ENCODE measurements at places on chromosomes 11 and 22. TPM values are rescaled to one million over a fixed set of nuclear protein-coding genes. Genes with fewer than 3 reads are reported as not detected.

Gene SELENOH
- 120 TPM for total RNA-seq

DNA sequence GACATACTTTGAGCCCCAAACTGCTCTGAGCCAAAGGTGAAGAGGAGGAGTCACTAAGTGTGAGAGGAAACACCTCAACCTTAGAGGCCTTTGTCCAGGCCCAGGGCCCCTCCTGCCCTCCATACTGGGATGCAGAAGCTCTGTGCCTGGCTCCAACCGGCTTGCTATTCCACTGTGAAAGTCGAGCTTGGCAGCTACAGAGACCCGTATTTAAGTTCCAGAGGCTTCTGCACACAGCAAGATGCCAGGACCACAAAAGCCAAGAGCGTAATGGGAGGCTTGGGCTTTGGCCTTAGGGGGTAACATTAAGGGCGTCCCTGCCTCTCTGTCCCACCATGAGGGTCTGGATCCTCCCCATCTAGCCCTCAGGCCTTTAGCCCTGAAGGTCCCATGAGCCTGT, 31.9 kb downstream of the DSCAML1 start:
- no peak for DNase-seq

DNA sequence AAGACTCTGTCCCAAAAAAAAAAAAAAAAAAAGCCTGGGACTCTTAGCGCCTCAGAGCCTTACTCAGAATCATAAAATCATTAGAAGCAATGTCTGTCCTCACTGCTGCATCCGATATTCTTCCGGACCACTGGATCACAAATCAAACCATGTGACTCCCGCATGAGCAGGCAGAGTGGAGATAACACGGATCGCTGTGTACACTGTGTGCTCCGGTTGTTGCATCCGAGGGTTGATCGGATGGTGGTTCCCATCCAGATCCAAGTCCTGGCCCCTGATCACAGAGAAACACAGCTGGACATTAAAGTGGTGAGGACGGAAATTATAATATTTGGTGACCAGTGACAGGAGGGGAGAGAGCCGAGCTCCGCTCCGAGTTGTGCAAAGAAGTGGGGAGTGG, 9.7 kb upstream of the TXNRD2 start:
- no peak for DNase-seq

- no peak for DNase-seq
Measured at GRCh38 chr11:6825231-6825744, 20.2 kb upstream of the OR10A5 start.

DNA sequence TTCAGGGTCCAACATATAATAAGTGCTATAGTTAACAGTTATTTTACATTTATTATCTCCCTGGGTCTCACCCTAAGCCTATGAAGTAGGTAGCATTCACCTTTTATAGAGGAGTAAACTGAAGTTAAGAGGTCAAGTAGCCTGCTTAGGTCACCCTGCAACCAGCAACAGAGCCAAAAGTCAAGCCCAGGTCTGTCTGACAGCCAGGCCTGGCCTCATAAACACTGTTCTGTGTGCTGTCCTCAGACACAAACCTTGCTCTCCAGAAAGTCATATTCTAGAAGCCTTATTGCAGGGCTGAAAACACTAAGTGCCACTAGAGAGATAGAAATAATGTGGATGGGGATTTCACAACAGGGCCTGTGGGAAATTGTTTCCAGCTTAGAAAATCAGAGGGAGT, 59.3 kb downstream of the BDNF start:
- DNase-seq, result no peak
